Renal cortical epithelial cell (primary cell): ENCODE measurements at places on chromosomes 3 and 15. TPM values are rescaled to one million over a fixed set of nuclear protein-coding genes. Genes with fewer than 3 reads are reported as not detected.

- no peak for DNase-seq
Observed at GRCh38 chr15:77909182-77909940, 168.2 kb downstream of the TBC1D2B start.

DNA sequence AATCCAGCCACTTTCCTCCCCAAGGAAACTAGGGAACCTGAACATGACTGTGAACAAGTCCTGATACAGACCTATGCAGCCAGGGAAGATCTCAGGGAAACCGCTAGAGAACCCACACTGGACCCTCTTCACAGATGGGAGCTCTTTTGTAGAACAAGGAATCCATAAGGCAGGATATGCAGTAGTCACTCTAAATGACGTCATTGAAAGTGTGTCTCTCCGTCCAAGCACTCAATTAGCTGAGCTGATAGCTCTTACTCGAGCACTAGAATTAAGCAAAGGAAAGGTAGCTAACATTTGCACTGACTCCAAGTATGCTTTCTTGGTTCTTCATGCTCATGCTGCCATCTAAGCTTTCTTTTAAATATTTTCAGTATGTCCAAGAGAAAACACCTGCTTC, 10.0 kb upstream of the SMCO1 start:
- DNase-seq = no peak

DNA sequence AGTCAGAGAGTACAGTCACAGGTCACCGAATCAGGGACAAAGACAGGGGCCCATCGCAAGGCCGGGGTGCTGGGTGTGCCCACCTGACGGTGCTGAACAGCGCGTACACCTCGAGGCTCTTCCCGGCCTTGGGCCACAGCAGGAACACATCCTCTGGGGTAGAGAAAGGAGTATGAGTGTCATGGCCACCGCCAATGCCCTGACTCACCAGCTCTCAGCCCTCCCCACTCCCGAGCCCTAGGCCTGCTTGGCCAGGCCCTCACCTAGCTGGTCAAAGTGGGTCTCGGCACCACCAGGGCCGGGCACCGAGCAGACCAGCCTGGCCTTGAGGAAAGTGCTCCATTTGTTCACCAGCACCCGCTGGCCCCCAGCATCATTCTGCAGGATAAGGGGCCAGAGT, 4.2 kb downstream of the SEMA3G start:
- DNase-seq = no peak

- DNase-seq = no peak
Observed at GRCh38 chr3:68025189-68025588, 370.8 kb upstream of the SUCLG2 start.

DNA sequence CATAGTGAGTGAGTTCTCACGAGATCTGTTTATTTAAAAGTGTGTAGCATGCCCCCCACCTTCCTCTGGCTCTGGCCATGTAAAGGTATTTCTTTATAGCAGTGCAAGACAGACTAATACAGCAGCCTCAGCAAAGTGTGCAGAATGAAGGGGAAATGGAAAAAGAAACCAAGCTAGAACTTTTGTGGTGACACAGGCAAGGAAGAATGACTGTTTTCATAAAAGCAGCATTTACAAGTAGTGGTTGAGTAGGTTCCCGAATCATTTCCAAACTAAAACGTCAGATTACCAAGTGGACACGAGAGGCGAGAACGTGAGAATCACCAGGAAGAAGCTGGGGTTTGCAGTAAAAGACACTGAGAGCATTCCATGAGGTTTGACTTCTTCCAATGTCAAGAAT, 100.2 kb upstream of the AKAP13 start:
- DNase-seq = no peak

- no peak for DNase-seq
Observed at GRCh38 chr3:38281895-38282686, at the start of gene SLC22A14. SLC22A14 (plus strand) TSS chr3:38282294; CDS start chr3:38306027, 23,733 bp downstream.

GRCh38 chr3:123130079-123130750, 63.4 kb downstream of the PDIA5 start:
- no peak for DNase-seq

GRCh38 chr15:64687688-64688087, 87.7 kb downstream of the RBPMS2 start:
- DNase-seq = no peak

- no peak for DNase-seq
Observed at GRCh38 chr3:120451272-120451761, 525 bp upstream of the FSTL1 start.

- DNase-seq = no peak
Observed at GRCh38 chr3:16224325-16224724, 40.4 kb downstream of the DPH3 start.

DNA sequence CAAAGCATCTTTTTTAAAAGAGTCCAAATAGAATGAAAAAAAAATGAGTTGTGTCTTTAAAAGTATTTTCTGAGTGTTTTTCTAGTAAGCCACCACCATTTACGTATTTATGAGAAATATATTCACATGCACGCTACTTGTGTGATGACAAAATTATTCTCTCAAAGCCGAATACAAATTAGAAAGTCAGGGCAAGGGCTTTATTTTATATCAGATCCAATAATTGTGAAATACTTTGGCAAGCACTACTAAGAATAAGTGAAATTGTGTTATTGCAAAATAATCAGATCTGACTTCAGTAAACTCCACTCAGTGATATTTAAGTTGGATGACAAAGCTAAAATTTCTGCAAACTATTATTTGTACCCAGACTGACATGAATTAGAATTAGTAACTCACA, 589.3 kb upstream of the KCNMB2 start:
- DNase-seq = no peak

DNA sequence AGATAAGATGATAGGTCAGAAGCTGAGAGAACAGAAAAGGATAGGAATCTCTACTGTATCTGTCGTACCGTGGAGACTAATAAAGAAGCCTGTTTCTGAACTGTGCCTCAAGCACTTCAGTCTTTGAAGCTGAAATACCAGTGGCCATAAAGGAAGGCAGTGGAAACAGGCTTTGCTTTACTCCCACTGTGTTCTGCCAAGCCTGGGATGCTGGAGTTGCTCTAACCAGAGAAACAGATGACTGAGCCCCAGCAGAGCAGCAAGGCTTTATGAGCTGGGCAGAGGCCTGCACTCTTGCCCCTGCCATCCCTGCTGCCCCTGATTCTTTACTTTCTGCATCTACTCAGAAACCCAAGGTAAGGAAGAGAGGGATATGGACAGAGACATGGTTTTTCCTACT, 89.4 kb downstream of the PDE8A start:
- peak; percentile 14 for DNase-seq

DNA sequence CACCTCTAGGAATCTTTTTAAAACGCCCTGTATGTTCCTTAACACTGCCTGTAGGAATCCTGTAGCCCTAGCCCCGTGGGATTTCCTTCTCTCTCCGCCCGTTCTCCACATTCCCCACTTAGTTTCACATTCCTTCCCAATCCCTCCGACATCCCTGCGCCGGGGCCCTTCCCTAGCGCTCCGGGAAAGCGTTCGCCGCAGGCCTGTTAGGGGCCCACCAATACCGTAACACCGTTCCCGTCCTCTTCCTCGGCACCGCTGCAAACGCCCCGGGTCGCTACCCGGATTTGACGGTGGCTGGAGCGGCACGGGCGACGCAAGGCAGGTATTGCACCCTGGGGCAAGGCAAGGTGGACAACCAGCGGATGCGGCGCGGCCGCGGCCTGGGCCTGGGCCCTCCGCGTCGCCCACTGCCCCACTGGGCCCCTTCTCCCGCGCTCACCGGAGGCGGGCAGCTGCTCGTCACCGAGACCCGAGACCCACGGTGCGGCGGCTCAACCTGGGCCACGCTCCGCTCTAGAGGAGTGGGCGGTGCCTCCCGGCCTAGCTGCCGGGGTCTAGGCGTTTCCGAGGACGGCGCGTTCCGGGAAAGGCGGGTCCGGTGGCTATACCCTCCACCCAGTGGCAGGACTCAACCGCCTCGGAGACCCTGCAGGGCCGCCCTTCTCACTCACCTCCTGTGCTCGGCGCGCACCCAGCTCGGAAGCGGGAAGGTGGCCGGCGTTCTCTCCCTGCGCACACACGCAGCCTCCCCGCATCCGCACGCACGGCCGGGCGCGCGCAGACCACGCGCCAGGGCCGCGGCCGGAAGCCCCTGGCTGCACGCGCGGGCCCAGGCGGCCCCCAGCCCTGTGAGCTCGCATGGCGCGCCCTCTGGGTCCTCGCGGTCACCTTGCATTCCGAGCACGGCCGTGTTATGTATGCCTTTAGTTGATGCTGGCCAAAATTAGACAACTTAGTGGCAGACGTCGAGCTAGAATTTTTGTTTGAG, at the start of gene B3GALNT1:
Gene B3GALNT1 (minus strand): TSS at position 789 of the 991 bp plus-strand sequence. CDS start 18,595 bp downstream, outside the sequence.
- peak; percentile 51 for DNase-seq

- peak; percentile 6 for DNase-seq
Observed at GRCh38 chr3:54698054-54698453, 229.8 kb downstream of the LRTM1 start.

DNA sequence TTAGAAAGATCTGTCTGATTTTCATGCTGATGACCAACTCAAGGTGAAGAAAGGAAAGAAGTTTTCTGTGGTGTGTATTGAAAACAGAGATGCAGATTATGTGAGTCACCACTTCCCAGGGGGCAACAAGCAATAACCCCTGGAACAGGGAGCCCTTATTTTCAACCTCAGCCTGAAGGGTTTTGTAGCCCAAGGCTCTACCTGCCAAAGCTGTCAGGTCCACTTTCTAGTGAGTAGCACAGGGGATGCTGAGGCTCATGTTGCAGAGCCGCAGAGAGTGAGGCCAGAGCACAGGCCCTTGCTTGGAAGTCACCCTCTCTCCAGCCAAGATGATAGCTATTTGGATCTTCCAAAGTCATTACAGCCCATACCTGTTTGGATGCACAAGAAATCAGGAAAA, 152.2 kb upstream of the SLC24A5 start:
- peak; percentile 33 for DNase-seq

GRCh38 chr3:65945480-65945879, 93.2 kb downstream of the MAGI1 start:
- DNase-seq = no peak

- peak; percentile 7 for DNase-seq
Observed at GRCh38 chr3:175495331-175495730, 636.2 kb downstream of the NAALADL2 start.

DNA sequence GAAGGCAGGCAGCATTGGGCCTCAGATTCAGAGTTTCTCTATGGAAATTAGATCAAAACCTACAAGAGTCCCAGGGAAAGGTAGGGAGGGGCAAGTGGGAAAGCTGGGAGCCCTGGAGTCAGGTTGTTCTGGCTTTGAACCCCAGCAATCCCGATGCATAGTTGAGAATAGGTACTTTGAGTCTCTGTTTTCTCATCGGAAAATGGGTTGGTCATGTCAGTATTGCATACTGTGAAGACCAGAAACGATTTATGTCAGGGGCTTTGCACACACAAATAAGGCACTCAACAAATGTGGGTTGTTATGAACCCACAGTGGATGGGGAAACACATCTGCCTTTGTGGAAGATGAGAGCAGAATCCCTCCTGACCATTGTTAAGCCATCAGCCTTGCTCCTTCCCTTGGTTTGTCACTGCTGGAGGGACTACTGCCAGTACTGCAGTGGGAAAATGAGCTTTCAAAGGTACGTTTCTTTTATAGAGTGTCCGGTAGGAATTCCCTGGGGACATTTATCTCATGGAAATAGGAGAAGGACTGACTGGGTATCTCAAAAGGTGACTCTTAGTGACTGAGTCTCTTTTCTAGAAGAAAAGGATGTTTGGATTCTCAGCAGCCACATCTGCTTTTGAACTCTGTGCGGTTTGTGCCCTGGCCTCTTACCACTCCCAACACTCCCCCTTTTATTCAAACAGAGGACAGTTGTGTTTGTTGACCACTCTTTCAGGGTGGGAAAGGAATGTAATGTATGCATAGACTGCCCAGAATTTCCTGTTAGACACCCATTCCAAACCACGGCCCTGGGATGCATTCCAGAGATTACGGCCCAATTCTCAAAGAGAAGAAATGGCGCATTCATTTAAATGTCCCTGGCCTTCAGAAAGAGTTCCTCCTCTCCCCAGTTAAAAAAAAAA, 54.6 kb upstream of the VILL start:
- DNase-seq = peak; percentile 93

DNA sequence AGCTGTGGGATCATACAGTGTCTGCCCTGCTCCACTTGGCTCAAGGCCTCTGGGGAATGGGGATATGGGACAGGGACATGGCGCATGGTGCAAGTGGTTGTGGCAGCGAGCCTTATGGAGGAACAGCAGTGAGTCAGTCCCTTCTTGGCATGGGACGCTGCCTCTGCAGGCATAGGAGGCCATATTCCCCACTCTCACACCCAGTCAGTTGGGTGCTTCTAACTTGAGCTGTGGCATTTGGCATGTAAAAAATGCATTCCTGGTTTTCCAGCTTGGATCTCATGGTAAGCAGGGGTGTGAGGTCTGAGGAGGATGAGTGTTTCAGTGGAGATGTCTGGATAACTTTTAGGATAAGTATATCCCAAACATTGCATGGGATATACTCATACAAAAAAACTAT, 31.6 kb upstream of the UBE2Q2 start:
- DNase-seq = no peak

DNA sequence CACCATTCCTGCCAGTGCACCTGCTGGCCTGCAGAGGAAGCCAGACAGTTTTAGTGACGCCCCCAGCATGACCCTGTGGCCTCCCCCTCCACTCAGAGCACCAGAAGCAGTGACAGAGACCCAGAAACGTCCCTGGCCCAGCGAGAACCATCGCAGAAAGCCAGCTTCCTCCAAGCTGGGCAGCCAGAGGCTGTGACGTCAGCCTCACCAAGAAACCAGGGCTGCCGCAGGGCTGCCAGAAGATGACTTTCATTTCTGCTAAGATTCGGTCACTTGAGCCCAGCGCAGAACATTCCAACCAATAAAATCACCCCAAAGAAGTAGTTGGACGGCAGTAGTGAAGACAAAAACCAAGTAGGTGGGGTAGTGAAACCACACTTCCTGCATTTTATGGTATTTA, 29.6 kb upstream of the RPL32 start:
- no peak for DNase-seq

- DNase-seq = peak; percentile 58
Observed at GRCh38 chr3:142987080-142987700, 14.2 kb upstream of the U2SURP start.

IL1RAP gene
- 11.3 and 16.1 TPM in 2 replicates for total RNA-seq

POC1A gene
- total RNA-seq = 2.5 and 5.0 TPM in 2 replicates

IL20RB gene
- total RNA-seq = 0.35 and 0.40 TPM in 2 replicates

SLC24A5 gene
- not detected in 2 replicates for total RNA-seq

RASL12 gene
- total RNA-seq = not detected in 2 replicates

MLF1 gene
- total RNA-seq = 21.4 and 31.4 TPM in 2 replicates

SYNM gene
- 1.7 and 6.0 TPM in 2 replicates for total RNA-seq

TM4SF4 gene
- total RNA-seq = 0.87 and 1.3 TPM in 2 replicates

SGO1 gene
- 0.99 and 7.3 TPM in 2 replicates for total RNA-seq

RPL35A gene
- 422 and 791 TPM in 2 replicates for total RNA-seq

RTF1 gene
- 16.1 and 33.2 TPM in 2 replicates for total RNA-seq

ABI3BP gene
- total RNA-seq = 0.69 and 52.6 TPM in 2 replicates

AMT gene
- total RNA-seq = 0.52 and 0.85 TPM in 2 replicates

PLSCR5 gene
- total RNA-seq = not detected in 2 replicates
